ENCODE measurements at places on chromosomes 11 and 22.

- DNase-seq = no peak
Observed at GRCh38 chr11:113778111-113778910, 1.3 kb upstream of the CLDN25 start.

DNA sequence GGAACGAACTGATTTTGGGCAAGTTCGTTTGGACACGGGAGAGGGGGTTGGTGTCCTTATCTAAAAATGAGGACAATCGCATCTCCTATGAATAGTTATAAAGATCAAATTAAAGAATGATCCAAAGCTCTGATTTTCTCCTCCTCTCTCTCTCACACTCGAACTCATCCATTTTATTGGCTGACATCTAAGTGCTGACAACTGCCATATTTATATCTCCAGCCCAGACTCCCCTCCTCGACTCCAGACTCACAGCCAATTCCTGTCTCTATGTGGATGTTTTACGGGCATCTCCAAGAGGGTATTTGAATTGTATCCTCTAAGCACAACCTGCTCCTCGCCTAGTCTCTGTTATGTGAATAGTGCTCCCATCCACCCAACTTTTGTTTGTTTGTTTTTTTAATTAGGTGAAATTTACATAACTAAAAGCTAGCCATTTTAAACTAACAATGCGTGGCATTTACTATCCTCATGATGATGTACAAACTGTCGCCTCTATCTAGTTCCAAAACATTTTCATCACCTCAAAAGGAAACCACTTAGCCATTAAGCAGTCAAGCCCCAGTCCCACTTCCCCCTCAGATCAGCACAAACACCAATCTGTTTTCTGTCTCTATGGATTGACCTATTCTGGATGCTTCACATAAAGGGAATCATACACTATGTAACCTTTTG is 4.0 kb downstream of the SYN3 start:
- no peak for DNase-seq

DNA sequence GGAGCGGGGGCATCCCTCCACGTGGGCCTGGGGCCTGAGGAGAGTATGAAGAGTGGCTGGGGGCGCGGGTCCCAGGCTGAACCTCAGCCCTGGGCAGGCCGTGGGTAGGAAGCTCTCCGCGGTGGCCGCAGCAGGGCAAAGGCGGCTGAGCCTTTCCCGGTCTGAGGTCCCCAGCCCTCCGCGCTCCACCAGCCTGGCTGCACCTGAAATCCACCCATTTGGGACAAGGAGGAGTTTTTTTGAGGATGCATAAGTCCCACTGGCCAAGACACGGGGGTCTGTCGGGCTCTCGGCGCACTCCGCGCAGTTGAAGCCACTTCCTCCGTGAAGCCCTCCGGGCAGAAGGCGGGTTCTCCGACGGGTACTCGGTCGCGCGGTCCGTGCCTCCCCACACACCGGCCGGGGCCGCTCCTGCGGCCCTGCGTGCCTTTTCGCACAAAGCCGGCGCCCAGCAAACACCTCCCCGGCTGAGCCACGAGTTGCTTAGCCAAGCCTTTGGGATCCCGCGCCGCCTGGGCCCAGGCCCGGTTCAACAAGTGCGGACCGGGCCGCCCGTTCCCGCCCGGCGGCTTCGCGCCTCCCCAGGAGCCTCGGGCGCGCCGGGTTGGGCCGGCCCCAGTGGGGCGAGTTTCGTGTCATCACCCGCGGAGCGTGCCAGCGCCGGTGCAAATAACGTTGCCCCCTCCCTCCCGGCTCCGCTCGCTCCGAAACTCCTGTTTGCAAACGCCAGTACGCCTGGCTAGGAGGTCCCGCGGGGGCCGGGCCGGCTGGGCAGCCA is 666 bp upstream of the OVOL1 start:
- DNase-seq = no peak

- no peak for DNase-seq
Observed at GRCh38 chr11:2836315-2837095, 49.1 kb downstream of the CDKN1C start.

DNA sequence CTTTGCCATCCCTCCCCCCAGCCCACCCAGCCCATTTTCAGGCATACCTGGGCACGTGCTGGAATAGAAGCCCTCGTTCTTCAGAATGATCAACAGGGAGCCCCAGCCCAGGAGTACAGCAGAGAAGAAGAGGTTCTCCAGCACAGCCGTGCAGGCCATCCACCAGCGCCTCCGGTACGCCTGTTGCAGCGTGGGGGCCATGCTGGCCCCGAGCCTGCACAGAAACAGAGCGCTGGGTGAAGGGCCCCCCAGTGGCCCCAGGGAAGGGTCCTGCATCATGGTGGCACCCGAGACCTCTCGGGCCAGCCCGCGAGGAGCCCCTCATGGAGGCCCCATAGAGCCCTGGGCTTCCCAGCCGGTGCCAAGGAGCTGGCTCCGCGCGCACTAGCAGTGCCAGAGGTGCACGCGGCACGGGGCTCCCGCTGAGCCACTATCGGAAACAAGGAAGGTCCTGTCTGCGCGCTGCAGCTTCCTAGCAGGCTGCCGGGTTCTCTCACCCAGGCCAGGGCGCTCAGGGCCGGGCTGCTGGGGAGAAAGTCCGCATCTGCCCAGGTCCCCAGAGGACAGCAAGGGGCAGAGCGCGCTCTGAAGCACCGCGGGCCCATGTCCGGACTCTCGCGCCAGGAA is 1.5 kb downstream of the SLC43A1 start:
- no peak for DNase-seq

GRCh38 chr11:27116684-27117083 is 76.1 kb downstream of the BBOX1 start:
- DNase-seq = no peak

DNA sequence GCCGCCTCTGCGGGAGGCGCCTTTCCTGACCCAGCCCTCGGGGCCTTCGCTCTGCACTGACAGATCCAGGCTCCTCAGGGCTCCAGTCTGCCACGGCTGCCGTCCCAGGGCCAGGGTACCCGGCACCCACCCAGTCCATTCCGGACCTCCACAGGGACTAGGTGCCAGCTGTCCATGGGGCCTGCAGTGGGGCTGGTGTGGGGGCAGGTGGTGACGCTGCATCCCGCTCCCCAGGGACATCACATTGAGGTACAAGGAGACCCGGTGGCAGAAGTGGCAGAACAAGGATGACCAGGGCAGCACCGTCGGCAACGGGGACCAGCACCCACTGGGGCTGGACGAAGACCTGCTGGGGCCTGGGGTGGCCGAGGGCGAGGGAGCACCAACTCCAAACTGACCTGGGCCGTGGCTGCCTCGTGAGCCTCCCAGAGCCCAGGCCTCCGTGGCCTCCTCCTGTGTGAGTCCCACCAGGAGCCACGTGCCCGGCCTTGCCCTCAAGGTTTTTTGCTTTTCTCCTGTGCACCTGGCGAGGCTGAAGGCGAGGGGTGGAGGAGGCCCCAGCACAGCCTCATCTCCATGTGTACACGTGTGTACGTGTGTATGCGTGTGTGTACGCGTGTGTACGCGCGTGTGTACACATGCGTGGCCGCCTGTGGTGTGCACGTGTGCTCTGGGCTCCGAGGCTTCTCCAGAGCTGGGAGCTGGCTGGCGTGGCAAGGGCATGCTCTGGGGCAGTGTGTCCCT is 16.7 kb downstream of the RNH1 start:
- no peak for DNase-seq

DNA sequence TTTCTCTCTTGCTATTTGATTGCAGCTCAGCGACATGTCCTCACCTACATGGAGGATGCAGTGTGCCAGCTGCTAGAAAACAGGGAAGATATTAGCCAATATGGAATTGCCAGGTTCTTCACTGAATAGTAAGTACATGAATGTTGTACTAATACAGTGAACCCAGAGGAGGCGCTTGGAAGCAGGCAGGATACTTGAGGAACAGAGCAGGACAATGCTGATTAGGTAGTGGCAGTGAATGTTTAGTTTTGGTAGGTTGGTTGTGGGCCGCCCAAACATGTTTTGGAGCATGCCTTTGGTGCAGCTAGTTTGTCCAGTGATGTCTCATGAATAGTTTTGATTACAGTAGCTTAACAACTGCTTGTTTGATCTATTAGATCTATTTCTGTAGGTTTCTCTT is 50.6 kb downstream of the CSTPP1 start:
- no peak for DNase-seq

Data from stimulated activated CD8-positive, alpha-beta memory T cell treated with anti-CD3 and anti-CD28 coated beads, Interleukin-4, amount 100 ng/mL, for 1 hour (primary cell).